RCC 7860 (cell line): ENCODE measurements at places on chromosomes 3 and 15.

DNA sequence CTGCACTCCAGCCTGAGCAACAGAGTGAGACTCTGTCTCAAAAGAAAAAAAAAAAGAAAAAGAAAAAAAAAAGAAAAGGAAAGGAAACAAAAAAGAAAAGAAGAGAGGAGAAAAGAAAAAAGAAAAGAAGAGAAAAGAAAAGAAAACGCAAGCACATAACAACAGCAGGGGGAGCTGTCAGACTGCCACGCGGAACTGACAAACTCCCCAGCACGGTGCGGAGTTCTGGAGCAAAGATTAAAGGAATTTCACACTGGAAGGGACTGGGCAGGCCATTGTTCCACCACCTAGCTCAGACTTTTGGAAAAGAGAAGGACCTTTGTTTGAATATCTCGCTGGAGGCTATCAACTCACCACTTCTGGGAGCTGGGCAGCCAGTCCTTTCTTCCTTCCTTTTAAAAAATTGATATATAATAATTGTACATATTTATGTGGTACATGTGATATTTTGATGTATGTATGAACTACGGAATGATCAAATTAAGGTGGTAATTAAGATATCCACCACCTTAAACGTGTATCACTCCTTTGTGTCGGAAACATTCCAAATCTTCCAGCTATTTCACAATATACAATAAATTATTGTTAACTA, 40.5 kb downstream of the DPPA2 start:
- peak; percentile 23 for DNase-seq

DNA sequence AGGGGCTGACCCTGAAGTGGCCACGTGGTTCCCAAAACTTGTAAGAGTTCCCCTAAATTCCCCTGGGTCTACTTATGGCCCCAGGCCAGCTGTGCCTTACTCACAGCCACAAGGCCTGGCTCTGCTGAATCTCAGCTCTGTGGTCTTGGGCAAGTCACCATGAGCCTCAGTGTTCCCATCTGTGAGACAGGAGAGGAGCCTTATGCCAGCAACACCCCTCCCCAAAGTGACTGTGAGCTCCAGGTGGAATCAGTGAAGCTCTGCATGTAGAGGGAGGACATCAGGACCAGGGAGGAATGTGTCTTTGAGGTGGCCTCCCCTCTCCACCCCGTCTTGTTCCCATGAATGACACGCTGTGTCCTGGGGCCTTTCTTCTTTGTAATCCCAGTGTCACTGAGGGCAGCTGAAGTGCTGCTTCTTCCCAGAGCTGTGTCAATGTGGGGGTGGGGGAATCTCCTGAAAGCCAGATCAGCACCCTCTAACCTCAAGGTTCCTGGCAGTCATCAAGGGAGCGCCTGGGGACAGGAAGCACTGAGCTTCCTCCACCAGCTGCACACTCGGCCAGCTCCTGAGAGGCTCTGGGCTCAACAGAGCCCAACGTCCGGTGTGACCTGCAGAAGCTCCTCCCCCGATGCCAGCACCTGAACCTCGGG, 258.9 kb downstream of the UACA start:
- DNase-seq: peak; percentile 82

- DNase-seq: peak; percentile 97
Observed at GRCh38 chr15:59294574-59295260, 78.0 kb downstream of the MYO1E start.

DNA sequence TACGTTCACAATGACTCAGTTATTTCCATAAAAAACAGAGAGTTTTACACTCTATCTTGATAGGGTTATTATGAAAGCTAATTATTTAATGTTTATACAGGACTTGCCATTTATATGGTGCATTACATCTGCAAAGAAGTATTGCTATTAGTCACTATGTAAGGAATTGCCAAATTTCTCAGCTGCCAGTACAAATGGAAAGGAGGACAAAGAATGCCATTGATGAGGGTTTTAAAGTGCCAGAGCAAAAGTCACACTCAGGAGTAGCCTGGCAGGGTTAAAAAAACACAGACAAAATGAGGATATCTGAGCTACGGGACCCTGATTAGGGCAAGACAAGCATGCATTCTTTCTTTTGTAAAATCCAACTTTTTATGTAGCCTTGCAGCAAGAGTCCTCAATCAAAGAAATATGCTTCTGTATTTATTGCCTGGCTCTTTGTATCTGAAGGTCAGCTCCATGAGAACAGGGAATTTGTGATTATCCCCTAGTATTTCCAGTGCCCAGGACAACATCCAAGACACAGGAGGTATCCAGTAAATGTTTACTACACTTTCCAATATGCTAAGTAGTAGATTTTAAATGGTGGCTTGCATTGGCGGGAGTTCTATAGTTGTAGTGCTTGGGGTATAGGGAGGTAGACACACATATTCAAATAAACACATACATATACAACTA, 1013.6 kb downstream of the ROBO1 start:
- DNase-seq: no peak

DNA sequence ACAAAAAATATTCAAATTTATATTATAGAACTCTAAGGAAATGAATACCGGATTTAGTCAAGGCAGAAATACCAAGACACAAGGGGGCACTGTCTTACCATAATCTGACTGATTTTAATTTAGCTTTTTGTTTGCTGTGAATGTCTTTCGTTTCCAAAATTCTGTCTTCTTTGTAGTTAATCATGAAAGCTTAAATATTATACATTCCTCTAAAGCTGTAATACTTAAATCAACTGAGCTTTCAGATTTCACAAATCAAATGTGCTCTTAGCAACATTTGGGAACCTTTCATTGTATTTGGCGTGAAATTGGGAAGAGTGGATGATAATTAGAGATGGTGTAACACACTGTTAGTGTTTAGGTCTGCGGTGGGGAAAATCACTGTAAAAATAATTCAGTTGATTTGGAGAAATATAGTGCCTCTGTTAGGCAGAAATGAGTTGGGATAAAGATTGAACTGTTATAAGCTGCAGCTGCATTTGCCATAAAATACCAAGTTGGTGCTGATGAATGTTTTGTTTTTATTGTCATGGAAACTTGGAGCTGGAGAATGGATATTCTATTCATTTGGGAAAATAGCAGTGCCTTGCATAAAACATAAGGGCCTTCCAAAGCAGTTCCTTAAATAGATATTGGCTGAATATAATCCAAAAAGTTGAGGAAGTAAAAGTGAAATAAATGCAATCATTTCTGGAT, 228.2 kb downstream of the TCF12 start:
- peak; percentile 46 for DNase-seq

- DNase-seq: no peak
Observed at GRCh38 chr15:101583284-101583683, 68.9 kb downstream of the TM2D3 start.

DNA sequence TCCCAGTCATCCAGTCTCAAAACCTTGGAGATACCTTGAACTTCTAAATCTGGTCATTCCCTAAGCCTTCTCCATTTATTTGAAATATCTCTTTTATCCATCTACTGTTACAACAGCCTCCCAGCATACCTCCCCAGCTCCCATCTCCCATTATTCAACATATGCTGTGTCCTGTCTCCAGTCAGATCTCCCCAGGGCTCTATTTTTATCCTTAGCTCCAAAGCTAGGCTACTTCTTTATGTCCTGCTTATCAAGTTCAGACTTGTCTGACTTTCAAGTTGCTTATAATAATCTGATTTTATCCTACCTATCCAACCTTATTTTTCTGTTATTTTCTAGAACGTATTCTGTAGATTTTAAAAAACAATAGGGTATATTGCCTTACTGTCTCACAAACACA, 44.2 kb downstream of the IQGAP1 start:
- no peak for DNase-seq

- no peak for DNase-seq
Observed at GRCh38 chr3:111319598-111319997, 222.4 kb upstream of the CD96 start.
